ENCODE measurements at places on chromosomes 1 and 21. TPM values are rescaled to one million over a fixed set of nuclear protein-coding genes. Genes with fewer than 3 reads are reported as not detected.
A peak's percentile ranks its signal among the peaks of the same experiment; 100 is the strongest.

GRCh38 chr1:189851806-189852367 is 625.8 kb downstream of the BRINP3 start:
- peak; percentile 19 for DNase-seq

GRCh38 chr1:190759807-190760206 is 282.1 kb upstream of the BRINP3 start:
- DNase-seq, result no peak

SPATC1L gene
- total RNA-seq, result 8.4 TPM

- DNase-seq, result no peak
Measured at GRCh38 chr1:75472971-75473603, 137.8 kb downstream of the SLC44A5 start.

TTC34 gene
- total RNA-seq, result 0.24 TPM

GRCh38 chr1:65258106-65258505 is 51.2 kb upstream of the DNAJC6 start:
- DNase-seq, result no peak

HES5 gene
- total RNA-seq, result 0.24 TPM

CD2 gene
- 1.1 TPM for total RNA-seq

- no peak for DNase-seq
Measured at GRCh38 chr1:78279051-78279450, 211.7 kb upstream of the PTGFR start.

- no peak for DNase-seq
Measured at GRCh38 chr1:113769601-113769970, 10.3 kb upstream of the PHTF1 start.

AKT3 gene
- 169 TPM for total RNA-seq

- peak; percentile 97 for DNase-seq
Measured at GRCh38 chr1:25895365-25895990, 10.7 kb downstream of the STMN1 start.

NTRK1 gene
- 3.9 TPM for total RNA-seq

DNA sequence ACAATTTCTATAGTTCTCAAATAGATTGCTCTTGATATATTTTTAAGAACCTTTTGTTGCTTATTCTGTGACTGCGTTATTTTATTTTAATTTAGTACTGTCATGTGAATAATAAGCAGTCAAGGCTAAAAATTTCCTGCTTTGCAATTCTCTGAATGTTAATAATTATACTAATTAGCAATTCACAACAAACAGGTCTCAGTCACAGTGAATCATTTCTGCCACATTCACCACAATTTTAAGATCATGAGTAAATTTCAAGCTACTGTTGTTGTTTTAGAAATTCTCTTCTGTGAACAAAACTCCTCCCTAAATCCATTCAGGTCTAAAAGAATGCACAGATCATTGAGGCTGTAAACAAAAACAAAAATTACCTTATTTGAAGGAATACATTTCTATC is 339.6 kb upstream of the DPYD start:
- DNase-seq, result no peak

DNA sequence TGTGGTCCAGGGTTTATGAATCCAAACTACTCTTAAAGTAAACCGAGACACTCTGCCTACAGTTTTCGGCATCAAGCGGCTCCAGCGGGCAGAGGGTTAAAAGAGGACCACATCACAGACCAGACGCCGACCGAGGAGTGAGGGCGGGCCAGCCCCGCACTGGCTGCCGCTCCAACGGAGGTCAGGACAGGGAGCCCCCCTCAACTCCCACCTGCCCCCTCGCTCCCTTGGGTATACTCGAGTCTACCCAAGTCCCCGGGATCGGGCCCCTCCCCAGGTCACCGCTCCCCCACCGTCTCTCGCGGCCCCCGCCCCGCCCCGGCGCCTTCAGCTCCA is 312 bp downstream of the ARNT start:
- DNase-seq, result no peak

GBP5 gene
- 1.6 TPM for total RNA-seq

MNDA gene
- 12.0 TPM for total RNA-seq

BARHL2 gene
- not detected for total RNA-seq

THEMIS2 gene
- 34.7 TPM for total RNA-seq

WLS gene
- total RNA-seq, result 53.3 TPM

- DNase-seq, result no peak
Measured at GRCh38 chr1:72278461-72278860, 3.9 kb downstream of the NEGR1 start.

DNA sequence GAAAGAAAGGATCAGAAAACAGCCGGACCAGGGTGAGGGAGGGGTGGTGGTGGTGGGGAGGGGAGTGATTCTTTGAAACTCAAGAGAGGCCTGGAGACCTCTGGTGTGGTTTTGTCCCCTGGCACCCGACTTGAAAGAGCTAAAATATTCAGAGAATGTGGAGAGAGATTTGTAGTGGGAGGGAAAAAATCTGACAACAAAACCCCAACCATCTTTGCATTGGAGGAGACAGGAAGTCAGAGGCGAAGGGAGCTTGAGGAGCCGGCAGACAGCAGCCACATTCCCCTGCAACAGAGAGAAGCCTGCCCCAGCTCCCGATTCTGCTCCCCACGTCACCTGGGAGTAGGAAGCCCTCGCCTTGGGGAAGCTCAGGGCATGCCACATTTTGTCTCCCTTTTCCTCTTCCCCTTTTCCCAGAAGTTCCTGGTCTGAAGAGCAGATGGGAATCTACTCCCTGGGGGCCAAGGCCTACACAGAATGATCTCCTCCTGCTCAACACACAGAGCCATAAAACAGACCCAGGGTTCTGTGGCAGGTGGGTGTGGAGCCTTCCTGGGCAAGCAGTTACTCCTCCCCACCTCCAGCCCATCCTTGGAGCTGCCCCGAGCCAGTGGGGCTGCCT is 84.9 kb downstream of the ITPKB start:
- DNase-seq, result peak; percentile 66

GRCh38 chr1:56948403-56949023 is 17.3 kb downstream of the C8B start:
- DNase-seq, result no peak

GRCh38 chr1:7868070-7868780 is 15.4 kb upstream of the UTS2 start:
- no peak for DNase-seq

DNA sequence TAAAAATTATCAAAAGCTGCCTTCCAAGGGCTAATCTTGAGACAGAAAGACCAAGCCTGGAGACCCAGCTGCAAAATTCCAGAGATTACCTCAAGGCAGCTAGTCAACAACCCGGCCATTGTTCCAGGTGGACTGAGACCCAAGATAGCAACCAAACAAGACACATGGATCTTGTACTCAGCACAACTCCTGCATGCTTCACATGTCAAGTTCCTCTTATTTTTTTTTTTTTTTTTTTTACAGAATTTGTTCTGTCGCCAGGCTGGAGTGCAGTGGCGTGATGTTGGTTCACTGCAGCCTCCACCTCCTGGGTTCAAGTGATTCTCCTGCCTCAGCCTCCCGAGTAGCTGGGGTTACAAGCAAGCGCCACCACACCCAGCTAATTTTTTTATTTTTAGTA is 40.1 kb downstream of the CD2 start:
- no peak for DNase-seq

GRCh38 chr1:204645251-204645650 is 40.3 kb downstream of the LRRN2 start:
- DNase-seq, result no peak

DNA sequence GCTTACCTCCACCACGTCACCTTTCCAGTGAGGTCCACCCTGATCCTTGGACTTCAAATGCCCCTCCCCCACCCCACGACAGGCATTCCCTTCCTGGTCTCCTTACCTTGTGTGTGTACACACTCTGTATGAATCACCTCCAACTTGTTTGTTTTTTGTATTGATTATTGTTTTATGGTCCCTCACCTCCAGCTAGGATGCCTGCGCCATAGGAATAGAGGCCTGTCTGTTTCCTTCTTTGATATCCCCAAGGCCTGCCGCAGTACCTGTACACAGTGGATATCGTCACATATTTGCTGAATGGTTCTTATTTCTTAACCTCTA is 219.6 kb upstream of the POU3F1 start:
- DNase-seq, result peak; percentile 23

DNA sequence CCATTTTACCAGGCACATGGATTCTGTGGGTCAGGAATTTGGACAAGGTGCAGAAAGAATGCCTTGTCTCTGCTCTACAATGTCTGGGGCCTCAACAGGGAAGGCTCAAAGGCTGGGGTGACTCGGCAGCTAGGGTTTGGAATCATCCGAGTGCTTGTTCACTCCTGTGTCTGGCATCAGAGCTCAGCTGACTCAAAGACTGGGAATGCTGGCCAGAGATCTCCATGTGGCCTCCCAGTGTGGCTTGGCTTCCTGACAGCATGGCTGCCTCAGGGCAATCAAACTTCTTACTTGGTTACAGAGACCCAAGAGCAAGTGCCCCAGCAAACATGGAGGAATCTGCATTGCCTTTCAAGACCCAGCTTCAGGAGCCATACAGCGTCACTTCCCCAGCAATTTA is 110.5 kb downstream of the TOMM20 start:
- peak; percentile 85 for DNase-seq

Data from posterior vena cava (tissue), 2 donors.